Astrocyte (in vitro differentiated cells and primary cell): ENCODE measurements at places on chromosomes 6 and 20. TPM values are rescaled to one million over a fixed set of nuclear protein-coding genes. Genes with fewer than 3 reads are reported as not detected.

GRCh38 chr20:17466641-17467040 lies 64.5 kb downstream of the BFSP1 start:
- DNase-seq = no peak

Gene PPARD
- 9.9 and 11.3 TPM in 2 replicates for total RNA-seq

- DNase-seq = no peak
Observed at GRCh38 chr6:20227350-20227749, 15.1 kb upstream of the MBOAT1 start.

DNA sequence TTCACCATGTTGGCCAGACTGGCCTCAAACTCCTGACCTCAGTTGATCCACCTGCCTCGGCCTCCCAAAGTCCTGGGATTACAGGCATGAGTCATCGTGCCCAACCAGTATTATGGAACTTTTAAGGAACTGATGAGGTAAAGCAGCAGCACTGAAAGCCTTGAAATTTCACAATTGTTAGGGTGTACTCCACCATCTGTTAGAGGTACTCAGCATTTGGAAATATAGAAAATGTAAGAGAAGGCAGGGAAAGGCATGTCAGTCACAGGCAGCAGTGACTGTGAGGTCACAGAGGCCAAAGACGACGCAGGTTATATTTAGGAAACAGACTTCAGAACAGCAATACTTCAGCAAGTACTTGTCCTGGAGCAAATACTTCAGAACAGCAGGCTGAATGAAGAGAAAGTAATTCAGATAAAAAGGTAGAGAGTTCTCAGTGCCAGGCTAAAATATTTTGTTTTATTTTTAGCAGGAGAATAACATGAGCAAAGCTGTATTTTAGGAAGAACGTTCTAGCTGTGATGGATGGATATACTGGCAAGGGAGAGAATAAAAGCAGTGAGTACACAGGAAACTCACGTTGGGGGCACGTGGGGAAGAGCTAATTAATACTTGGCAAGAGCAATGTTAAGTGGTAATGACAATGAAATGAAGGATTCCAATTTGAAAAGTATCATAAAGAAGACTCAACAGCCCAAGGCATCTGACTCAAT lies 67.2 kb downstream of the DTNBP1 start:
- DNase-seq = peak; percentile 8

- DNase-seq = no peak
Observed at GRCh38 chr6:116461331-116461931, at the start of gene CALHM6. TSS of gene CALHM6 (plus strand) at chr6:116461375. CDS start at chr6:116461930, 555 bp downstream.

Gene HSPA1L
- total RNA-seq = 0.98 and 1.1 TPM in 2 replicates

- peak; percentile 85 for DNase-seq
Observed at GRCh38 chr6:112233847-112234246, 20.5 kb downstream of the LAMA4 start.

- DNase-seq = no peak
Observed at GRCh38 chr20:51528263-51529027, 14.1 kb downstream of the NFATC2 start.

DNA sequence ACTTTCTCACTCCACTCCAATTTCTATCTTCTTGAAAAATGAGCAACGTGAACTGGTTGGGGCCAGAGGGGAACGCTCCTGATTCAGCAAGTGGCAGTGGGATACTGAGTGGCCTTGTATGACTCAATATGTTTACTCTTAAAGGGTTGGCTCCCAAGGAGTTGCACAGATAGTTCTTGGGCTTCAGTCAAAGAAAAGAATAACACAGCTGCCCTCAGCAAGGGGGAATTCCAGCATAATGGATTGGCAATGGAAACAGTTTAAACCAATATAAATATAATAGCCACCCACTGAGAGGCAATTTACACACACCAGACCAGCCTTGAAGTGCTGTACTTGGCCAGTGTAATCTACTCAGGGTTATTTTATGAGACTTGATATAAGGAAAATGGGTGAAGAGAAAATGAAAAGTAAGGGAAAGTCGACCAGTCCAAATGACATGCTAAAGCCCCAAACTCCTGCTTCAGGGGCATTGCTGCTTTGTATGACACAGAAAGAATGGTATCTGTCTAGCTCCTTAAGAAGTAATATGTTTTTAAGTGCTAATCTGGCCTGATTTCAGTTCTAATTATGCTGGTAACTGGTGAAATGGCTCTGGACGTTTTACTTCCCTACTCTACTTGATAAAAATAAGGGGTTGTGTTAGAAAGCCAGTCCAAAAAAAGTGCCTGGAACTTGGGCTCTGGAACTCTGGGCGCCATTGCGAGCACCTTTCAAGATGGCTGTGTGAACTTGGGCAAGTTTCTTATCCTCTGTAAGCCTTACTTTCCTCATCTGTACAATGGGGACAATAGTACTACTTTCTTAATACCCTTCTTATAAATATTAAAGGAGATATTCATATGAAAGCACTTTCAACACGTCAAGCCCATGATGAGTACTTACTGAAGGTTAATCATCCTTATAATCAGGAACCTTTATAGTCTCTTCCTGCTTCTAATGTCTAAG lies 712.9 kb upstream of the MAP3K7 start:
- peak; percentile 97 for DNase-seq

Gene SIRPB2
- total RNA-seq = not detected in 2 replicates

GRCh38 chr6:167129159-167129558 lies 6.3 kb downstream of the CCR6 start:
- DNase-seq = no peak

DNA sequence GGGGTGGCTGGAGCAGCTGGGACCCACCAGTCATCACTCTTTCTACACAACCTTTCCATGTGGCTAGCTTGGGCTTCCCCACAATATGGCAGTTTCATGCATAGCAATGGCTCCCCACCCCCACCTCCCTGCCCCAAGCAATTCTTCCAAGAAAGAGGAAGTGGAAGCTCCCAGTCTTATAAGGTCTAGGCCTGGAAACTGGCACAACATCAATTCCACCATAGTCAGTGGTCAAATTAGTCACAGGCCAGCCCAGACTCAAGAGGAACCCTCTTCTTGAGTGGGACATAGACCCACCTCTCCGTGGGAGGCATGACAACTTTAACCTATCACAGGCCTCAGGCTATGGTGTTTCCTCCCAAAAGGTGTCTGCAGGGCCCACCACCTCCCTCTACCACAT lies 17.7 kb downstream of the TGM6 start:
- DNase-seq = no peak

- peak; percentile 8 for DNase-seq
Observed at GRCh38 chr6:7401075-7401474, 11.5 kb downstream of the RIOK1 start.

DNA sequence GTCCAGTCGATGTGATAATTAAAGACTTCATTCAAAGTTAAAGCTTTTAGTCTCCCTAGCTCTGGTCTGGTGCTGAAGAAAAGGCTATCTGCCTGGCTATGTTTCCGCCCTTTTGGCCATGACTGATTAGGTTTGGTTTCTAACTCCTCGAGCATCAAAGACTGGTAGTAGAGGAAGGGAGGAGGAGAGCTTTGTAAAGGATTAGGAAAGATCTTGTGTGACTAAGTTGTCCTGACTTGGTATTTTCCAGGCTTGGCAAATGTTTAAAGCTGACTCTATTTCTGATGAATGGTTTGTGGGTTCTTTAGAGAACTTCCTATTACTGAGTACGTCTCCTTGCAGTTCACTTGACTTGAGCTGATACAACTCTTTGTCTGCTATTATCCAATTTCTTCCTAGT lies 312.9 kb downstream of the GJA1 start:
- DNase-seq = peak; percentile 90

- DNase-seq = no peak
Observed at GRCh38 chr20:47799116-47799715, 13.9 kb upstream of the SULF2 start.

Gene PLCG1
- 99.6 and 129 TPM in 2 replicates for total RNA-seq

Gene DDX43
- total RNA-seq = not detected in 2 replicates

DNA sequence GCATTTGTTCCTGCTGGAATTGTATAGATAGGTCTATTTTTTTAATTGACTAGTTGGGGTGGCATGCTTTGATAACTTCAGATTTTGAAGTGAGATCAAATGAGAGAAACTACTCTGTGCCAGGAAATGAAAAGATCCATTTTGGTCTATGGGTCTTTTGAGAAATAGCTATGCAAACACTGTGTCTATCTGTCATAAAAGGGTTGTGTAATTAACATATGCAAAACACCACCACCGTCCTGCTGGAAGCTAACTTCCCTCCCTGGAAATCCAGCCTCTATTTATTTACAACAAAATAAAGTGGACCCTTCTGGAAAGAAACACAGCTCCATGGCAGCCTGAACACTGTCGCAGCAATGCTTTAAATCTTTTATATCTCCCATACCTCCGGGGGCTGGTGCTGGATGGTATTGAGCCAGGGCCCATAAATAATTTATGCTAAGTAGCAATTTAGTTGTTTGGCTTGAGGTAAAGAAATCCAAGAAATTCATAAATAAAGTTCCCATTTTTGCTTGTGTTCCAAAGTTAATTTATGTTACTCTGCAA lies 244.2 kb upstream of the POU3F2 start:
- DNase-seq = no peak

DNA sequence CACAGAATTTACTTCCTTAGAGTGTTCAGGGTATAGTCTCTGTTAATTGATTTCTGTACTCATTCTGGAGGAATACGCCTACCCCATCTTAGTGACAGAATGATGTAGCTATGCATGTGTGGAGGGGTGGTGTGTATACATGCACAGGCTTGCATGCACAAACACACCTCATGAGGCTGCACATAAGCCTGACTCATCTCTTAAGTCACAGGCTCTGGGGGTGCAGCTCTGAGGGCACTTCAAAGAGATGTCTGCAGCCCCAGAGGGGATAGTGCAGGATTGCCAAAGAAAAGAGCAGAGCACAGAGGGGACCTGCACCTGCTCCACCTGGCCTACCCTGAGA lies 24.6 kb downstream of the TBX18 start:
- peak; percentile 3 for DNase-seq

GRCh38 chr20:63174309-63175037 lies 41.5 kb downstream of the YTHDF1 start:
- DNase-seq = no peak

DNA sequence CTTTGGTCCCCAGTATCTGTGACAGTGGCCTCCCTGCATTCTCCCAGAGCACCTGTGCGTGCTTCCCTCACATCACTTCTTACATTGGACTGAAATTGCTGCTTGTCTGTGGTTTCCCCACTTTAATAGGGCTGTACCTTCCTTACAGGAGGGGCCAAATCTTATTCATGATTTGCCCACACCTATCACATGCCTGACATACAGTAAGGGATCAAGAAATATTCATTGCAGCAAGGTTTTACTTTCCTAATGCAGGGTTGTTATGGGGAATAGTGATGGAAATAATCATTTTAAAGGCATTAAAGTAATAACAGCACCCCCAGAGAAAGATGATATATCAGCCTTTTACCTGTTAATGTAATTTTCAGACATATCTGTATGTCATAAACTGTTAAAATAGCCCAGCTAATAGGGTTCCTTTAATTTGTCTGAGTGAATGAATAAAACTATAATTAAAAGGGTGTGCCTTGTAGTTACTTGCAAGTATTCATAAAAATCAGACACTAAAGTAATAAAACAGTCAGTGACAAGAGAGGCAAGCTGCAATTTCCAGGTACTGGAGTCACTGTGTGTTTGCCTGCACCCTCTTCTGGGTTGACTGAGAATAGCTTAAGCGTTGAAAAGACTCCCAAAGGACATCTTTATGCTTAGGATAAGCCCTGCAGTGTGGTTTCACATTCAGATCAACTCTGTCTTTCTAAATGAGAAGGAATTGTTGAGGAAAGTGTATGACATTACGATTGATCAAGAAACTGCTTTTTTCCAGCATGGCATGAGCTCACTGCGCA lies 182.7 kb downstream of the PHACTR1 start:
- DNase-seq = no peak

DNA sequence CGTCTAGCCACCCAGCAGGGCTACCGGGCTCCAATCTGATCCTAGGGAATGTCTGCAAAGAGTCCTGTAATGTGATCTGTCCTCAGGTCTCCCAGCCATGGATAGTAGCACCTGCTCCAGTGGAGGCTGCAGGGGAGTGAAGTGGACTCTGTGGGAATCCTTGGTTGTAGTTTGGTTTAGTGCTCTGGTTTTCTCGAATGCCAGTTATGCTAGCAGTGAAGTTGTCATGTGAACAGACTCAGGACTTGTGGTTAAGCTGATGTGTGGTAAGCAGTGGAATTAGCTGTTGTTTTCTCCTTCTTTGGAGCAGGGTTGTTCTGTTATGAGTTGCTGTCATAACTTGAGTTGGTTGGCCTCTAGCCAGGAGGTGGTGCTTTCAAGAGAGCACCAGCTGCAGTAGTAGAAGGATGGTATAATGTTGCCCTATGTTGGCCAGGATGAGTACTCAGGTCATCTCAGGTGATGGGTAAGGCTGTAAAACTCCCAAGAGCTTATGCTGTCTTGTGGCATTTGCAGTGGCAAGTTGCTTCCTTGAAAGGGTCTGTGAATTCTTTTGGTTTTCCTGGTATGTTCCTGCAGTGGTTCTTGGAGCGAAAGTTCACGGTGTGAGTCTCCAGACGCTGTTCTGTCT lies 390.2 kb downstream of the UTRN start:
- peak; percentile 81 for DNase-seq

- peak; percentile 87 for DNase-seq
Observed at GRCh38 chr6:79570129-79571029, 33.1 kb upstream of the LCA5 start.

DNA sequence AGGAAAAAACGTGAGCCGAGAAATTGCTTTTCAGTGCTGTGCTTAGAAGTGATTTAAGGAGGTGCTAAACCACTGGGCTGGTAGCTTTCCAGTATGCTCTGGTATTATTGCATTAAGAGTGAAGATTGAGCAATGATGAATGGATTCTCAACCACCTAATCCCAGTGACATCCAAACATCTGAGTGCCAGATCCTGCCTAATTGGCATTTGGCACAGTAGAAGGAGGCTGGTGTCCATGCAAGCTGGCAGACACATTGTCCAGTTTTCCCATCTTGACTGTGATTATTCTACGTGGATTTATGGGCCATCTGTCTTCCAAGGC lies 398.0 kb upstream of the PLCB4 start:
- DNase-seq = no peak

Gene TXNDC5
- total RNA-seq = 193 and 202 TPM in 2 replicates

Gene TMEM244
- total RNA-seq = not detected in 2 replicates

Gene CDS2
- 46.3 and 53.9 TPM in 2 replicates for total RNA-seq

DNA sequence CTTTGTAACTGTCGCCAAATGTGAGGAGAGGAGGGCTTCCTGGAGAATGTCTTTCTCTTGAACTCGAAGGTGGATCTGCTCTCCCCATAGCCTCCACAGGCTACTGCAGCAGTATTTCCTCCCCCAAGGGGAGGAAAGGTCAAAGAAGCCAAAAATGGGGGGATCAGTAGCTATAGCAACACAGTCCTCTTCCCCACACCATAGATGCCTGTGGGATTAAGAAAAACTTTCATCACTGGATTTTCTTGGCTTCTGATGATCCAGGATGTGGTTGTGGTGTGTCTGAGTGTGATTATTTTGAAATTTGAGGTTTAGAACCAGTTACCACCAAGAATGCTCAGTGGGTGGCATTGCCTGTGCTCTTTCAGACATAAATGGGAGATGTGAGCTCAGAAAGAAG lies 140.1 kb upstream of the SPACA1 start:
- peak; percentile 91 for DNase-seq

- no peak for DNase-seq
Observed at GRCh38 chr6:94733066-94733465, 844.3 kb upstream of the MANEA start.

- no peak for DNase-seq
Observed at GRCh38 chr20:62511915-62512610, 36.3 kb upstream of the GATA5 start.

- no peak for DNase-seq
Observed at GRCh38 chr6:10722570-10722819, 375 bp upstream of the TMEM14C start.

GRCh38 chr6:90497411-90497810 lies 89.5 kb downstream of the MAP3K7 start:
- DNase-seq = no peak
